ENCODE measurements at places on chromosomes 7 and 10.

DNA sequence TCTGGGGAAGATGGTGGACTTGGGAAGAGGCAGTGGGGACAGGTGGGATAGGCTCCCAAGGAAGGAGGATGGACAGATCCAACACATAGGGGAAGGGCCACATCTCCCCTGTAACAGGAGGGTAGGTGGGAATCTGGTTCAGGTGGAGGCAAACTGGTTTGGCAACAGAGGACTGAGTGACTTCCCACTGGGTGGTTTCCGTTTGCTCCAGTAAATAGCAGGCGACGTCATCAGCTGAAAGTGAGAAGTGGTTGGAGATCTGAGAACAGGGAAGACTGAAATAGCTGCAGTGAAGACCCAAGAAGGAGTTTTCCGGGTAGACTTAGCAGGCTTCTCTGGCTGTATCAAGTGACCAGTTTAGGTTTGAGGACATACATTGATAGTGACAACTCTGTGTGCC is 504.4 kb downstream of the GALNT17 start:
- peak; percentile 19 for DNase-seq

DNA sequence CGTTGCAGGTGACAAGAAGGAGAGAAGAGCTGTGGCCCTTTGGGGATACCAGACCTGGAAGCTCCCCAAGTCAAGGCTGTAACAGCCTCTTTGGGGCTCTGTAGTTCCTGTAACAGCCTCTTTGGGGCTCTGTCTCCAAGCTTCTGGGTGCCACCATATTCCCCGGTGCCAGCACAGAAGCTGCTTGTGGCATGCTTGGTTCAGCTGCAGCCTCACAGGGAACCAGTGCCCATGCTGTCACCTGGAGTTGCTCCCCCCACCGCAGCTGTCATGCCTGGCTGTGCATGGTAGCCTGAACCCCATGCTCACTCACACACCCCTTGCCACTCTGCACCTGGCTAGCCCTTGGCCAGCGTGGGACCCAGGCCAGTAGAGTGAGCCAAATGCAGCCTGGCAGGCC is 109.1 kb downstream of the ELAPOR2 start:
- DNase-seq: no peak

GRCh38 chr7:108088729-108089128 is 41.4 kb downstream of the LAMB4 start:
- no peak for DNase-seq

- DNase-seq: no peak
Measured at GRCh38 chr10:89213191-89213808, 6.2 kb upstream of the CH25H start.

DNA sequence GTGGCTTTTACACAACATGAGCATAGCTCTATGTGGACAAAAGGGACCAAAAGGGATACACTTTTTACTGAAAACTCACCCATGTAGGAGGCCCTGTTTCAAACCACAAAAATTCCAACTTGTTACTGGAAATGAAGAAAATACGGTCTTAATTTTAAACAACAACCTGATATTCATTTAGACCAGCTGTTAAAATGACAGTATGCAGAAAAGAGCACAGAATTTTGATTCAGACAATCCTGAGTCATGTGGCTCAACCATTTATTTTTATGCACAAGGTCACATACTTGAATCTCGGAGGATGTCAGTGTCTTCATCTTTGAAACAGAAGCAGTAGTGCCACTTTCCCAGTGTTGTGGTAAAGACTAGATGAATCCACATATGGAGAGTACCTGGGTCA is 426.5 kb upstream of the NFE2L3 start:
- no peak for DNase-seq

DNA sequence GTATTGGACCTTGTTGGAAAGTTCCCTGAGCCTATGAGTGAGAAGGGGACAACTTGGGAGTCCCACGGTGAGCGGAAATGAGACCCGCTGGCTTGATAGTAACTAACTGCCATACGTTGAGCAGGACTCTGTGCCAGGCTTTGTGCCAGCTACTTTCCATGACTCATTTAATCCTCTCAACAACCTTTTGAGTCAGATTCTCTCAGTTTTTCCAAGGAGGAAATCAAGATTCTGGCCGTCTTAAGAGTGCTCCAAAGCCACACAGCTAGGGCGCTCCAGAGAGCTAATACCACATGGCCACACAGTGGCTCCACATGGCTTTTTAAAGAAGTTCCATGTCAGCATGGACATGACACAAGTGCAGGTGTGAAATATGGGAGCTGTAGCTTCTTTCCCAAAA is 55.7 kb downstream of the NOD1 start:
- no peak for DNase-seq

GRCh38 chr7:35558841-35559240 is 136.1 kb downstream of the HERPUD2 start:
- no peak for DNase-seq

DNA sequence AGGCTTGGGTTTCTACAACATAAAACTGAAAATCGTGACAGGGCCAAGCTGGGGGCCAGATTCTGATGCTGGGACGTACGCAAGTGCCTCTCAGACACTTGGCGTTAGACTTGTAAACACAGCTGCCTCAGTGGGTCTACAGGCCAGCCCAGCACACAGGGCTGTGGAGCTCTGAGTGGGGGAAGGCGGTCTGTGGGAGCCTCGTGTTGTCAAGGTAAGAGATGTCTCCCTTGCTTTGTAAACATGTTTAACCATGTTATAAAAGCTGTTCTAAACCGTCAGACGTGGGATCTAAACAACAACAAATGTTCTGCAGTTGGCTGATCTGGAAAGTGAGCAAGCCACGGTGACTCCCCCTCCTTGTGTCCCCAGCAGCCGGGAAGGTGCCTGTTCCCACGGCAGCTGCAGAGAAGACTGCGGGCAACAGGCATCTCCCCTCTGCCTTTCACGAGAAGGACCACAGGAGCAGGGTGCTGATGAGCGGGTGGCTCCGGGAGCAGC is 67.8 kb downstream of the ZRANB1 start:
- no peak for DNase-seq

DNA sequence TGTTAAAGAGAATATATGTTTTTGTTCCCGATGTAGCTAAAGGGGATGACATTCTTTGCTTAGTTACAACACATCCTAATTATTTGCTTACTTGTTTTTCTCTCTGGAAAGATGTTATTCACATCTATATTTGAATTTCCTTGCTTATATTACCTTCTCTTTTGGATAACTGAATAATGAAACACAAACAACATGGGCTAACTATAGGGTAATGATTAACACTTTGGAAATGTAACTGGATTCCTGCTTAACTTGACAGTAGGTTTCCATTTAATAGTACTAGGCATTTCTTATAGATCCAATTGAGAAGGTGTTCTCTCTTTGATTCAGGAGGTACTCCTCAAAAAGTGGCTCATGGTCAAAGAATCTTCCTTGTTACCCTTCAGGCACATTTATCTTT is 141.1 kb downstream of the CCSER2 start:
- DNase-seq: no peak

DNA sequence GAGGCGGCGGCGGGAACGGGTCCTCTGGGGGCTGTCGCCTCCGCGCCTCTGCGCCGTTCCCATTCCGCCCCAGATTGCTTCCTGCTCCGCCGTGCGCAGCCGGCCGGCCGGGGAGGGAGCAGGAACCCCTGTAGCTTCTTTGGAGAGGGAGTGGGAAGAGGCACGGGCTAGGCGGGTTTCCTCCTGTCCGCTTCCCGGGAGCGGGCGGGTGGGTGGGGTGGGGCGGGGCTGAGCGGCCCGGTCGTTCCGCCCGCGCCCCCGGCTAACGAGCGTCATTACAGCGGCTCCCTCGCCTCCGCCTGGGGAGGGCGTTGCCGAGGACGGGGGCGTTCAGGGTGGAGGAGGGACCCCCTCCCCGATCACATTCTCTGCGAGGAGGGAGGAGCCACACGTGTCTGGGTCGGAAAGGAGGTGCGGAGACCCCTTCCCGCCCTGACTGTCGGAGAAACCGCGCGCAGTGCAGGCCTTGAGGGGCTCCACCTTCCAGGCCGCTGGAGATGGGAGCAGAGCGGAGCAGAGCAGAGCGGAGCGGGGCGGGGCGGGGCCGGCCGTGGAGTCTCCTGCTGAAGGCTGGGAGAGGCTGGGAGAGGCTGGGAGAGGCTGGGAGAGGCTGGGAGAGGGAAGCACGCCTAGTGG is 39.7 kb downstream of the AGAP3 start:
- DNase-seq: no peak

DNA sequence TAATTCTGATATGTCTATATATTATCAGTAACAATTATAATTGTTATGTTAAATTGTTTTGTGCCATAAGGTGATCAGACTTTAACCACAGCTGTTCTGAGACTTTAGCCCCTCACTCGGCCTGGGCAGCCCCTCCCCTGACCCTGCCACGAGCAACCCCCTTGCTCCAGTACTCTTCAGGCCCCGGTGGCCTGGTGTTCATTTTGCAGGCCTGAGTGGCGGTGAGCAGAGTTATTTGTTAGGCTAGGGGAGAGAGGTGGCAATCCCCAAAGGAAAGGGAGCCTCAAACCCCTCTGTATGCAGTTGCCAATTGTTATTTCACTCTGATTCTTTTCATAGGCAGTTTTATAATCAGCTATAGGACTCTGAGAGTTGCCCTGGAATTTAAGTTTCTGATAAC is 22.9 kb upstream of the CREB3L2 start:
- DNase-seq: no peak

DNA sequence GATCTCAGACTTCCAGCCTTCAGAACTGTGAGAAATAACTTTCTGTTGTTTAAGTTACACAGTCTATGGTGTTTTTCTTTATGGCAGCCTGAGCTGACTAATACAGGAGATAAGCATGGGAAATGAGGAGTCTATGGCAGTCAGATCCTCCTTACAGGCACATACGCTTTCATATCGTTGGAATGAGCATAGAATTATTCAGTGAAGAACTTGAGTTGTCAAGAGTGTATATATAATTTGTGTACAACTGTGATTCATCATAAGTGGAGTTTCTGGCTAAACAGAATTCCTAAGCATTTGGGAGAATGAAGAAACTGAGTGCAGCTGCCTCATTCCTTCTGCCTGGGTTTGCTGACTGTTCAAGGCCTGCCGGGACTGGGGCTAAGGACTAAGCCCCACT is 516.7 kb downstream of the ADRA2A start:
- DNase-seq: no peak

GRCh38 chr7:151223728-151224127 is 3.3 kb downstream of the ABCF2 start:
- DNase-seq: no peak

DNA sequence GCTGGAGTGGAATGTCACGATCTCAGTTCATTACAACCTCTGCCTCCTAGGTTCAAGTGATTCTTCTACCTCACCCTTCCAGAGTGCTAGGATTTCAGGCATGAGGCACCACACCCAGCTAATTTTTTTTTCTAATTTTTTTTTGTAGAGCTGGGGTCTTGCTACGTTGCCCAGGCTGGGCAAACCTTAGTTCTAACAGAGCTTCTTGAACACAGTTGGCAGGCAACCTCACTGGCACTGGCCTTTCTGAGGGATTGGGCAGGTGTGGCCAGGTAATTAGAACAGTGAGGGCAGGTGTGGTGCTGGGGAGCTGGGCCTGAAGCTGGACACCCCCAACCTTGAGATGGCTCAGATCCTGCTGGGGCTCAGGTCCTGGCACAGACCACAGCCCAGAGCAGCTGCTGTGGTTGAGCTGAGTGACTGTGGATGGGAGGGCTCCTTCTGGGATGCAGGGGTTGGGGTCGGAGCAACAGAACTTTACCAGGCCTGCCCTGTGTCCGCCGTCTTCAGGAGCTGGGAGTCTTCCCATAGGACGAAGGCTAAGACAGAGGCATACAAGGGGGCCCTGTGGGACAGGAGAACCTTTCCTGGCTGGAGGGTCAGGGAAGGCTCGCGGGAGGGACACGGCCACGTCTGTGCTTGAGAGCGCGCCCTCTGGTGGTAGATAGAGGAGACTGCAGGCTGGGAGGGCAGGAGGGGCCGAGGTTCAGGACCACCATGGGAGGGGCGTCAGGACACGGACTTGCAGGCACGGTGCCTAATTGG is 48.2 kb downstream of the COL26A1 start:
- DNase-seq: no peak

Measured in putamen (tissue), 1 donor.